ENCODE measurements at places on chromosomes 5 and 9.

GRCh38 chr9:90012949-90013348 lies 408.1 kb downstream of the GADD45G start:
- DNase-seq = peak; percentile 23

DNA sequence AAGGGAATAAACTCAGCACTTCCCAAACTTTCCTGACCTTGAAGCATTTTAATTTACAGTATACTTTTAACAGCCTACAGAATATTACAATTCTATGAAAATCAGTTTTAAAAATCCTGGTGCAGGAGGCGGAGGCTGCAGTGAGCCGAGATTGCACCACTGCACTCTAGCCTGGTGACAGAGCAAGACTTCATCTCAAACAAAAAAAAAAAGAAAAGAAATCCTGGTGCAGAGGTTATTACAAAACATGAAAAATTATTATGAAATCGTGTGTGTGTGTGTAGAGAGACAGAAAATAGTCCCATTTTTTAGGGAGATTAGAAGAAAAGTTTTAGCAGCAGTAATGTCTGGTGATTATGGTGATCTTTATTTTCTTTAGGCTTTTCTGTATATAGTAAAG lies 26.9 kb downstream of the GOLPH3 start:
- no peak for DNase-seq

DNA sequence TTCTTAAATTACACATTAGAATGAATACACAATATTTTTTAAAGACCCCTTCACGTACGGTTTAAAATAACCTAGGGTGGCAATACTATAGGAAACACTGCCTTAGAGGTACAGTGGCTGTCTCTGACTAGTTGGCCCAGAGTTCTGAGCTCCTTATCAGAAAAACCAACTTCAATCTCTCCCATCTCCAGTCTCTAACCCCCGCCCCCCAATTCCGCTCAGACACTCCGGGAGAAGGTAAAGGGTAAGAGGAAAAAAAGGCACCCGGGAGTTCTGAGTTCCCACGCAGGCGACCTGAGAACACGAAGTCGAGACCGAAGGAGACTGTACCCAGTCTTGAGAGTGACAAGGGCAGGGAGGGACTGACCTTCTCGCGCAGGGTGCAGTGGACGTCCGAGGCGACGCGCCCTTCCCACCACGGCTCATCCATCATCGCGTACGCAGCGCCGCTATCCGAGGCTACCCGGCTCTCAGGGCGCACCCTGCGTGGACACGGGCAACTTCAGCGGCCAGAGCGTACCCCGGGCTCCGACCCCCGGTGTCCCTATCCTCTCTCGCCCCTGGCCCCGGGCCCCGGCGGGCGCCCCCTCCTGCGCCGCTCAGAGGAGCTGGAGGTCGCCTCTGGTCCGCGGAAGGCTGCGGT lies 752 bp downstream of the CCNJL start:
- no peak for DNase-seq

GRCh38 chr9:137448602-137448962 lies 7.4 kb upstream of the ENTPD8 start:
- no peak for DNase-seq

- DNase-seq = no peak
Observed at GRCh38 chr5:111681414-111682120, 75.4 kb downstream of the NREP start.

- DNase-seq = no peak
Observed at GRCh38 chr9:122040561-122041242, 52.4 kb downstream of the TTLL11 start.

GRCh38 chr9:125183054-125183453 lies 6.5 kb downstream of the PPP6C start:
- DNase-seq = no peak

DNA sequence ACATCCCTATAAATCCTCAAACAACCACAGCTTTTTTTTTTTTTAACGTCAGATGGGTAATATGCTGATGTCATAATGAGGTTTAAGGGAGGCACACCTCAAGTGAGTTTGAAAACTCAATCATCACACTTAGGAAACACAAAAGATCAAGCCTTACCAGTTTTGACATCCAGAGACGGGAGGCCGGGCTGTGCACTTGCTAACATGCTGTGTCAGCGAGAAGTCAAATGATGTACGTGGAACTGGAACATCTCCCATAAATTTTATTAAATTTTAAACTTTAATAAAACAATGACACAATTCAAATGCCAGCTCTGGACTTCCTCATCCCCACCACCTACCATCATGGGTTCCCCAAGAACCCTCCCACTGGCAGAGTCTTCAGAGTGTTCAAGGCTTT lies 117.6 kb downstream of the C5orf15 start:
- no peak for DNase-seq

DNA sequence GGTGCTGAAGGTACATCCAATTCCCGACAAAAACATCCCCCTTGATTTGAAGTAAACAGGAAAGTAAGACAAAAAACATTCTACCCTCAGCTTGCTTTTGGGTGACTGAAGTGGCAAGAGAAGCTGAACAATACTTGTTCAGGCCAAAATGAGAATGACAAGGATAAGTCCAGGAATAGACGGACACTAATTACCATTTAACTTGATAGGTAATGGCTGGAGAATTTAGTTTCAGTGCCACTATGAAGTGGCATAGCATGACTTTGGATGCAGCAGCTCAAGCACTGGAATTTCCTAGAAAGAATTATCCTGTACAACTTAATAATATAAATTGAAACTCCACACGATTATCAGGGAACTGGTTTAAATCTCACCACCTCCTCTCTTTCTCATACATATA lies 49.7 kb downstream of the HOMER1 start:
- DNase-seq = no peak

- DNase-seq = no peak
Observed at GRCh38 chr5:163813900-163814299, 308.5 kb downstream of the MAT2B start.
